GM03348 (cell line): ENCODE measurements at places on chromosomes 2 and 18.
A peak's percentile ranks its signal among the peaks of the same experiment; 100 is the strongest.

DNA sequence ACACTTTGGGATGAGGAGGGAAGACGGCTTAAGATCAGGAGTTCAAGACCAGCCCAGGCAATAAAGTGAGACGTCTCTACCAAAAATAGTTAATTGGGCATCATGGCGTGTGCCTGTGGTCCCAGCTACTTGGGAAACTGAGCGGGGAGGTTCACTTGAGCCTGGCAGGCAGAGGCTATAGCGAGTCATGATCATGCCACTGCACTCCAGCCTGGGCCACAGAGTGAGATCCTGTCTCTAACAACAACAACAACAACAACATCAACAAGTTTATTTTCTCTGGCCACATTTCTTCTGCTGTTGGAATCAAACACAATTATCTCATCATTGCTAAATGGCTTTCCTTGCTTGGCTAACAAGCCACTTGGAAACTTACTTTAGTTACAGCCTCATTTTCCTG lies 13.4 kb downstream of the NIFK start:
- DNase-seq: no peak

DNA sequence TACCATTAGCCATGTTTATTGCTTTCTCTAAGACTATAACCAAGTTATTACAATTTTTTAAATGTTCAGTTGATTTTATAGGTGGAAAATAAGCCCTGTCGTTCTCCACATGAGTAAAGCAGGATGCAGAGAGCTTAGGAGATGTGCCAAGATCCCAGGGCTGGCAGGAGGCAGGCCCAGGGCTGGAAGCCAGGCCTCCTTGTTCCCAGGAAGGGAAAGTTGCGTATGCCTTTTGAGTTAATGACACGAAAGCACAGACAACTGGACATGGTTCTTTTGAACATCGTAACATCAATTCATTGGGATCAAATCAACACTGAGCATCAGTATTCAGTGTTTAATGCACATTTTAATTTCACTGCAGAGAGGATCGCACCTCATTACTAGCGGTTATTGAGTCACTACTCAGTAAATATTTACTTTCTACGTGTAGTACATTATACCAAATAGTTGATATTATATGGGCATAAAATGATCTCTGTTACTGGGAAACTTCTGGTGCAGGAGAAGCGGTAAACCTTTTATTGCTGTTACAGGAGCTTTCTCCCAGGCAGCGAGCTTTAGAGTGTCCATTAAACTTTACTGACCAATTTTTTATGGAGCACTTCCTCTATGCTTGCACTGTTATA lies 60.0 kb downstream of the RNF144A start:
- DNase-seq: no peak

- no peak for DNase-seq
Observed at GRCh38 chr2:240635998-240636547, 10.8 kb downstream of the GPR35 start.

GRCh38 chr2:192159736-192160135 lies 35.0 kb downstream of the TMEFF2 start:
- DNase-seq: no peak

DNA sequence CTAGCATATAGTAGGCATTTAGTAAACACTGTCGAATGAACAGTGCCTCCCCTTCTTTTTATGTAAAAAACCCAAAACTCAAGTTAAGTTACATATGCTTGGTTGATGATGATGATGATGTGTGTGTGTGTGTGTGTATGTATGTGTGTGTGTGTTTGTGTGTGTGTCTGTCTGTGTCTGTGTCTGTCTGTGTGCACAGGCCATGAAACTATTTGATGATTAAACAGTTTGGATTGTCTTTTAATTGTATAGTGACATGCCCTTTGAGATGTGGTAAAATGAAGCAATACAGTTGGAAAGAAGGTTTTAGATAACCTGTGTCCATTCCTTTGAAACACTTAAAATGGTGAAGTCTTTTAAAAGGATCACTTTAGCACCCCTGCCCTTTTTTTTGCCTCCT lies 105.6 kb downstream of the MAP4K4 start:
- no peak for DNase-seq

DNA sequence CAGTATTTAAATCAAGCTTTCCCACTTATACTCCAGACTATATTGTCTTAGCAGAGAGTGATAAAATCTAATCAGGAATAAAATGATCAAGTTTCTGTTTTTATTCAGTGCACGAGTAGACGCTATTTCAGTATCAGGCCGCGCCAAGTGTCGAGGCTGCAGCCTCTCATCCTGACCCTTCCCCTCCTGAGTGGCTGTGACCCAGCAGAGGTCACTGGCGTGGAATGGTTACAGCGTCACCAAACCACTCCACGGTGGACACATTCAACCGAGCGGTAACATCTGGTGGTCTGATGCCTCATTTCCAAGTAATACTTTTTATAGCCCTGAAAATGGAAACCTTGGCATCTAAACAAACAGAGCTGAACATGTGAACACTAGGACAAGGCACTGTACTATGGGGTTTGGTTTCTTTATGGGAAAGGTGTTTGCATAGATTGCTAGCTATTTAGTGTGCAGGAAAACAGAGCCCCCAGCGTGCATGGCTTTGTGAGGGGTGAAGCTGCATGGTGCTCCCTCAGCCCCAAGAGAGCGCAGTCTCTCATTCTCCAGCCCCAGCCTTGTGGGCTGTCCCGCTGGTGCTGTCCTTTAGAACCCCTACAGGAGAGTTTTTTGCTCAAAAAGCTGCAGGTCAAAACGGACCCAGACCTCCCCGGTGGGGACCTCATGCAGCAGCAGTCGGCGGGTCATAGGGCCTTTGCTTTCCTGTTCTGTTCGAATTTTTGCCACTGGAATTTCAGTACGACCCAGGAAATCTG lies 28.4 kb downstream of the FAM228A start:
- no peak for DNase-seq

DNA sequence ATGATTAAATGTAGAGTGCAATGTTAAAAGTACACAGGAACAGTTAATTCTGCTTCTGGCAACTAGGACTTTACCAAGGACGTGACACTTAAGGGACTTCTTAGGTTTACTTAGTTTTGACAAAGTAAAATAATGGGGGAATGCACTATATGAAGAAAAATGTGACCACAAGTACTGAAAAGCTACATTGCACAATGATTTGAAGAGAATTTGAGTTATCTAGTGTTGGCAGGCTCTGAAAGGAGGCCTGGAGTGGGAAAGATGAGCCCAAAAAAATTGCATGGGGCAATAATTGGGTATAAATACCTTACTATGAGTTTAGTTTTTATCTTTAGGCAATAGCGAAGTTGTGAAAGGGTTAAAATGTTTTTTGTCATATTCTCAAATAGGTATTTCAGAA lies 173.7 kb downstream of the DOK6 start:
- DNase-seq: peak; percentile 16

- no peak for DNase-seq
Observed at GRCh38 chr2:236558993-236559978, 10.3 kb upstream of the ACKR3 start.

DNA sequence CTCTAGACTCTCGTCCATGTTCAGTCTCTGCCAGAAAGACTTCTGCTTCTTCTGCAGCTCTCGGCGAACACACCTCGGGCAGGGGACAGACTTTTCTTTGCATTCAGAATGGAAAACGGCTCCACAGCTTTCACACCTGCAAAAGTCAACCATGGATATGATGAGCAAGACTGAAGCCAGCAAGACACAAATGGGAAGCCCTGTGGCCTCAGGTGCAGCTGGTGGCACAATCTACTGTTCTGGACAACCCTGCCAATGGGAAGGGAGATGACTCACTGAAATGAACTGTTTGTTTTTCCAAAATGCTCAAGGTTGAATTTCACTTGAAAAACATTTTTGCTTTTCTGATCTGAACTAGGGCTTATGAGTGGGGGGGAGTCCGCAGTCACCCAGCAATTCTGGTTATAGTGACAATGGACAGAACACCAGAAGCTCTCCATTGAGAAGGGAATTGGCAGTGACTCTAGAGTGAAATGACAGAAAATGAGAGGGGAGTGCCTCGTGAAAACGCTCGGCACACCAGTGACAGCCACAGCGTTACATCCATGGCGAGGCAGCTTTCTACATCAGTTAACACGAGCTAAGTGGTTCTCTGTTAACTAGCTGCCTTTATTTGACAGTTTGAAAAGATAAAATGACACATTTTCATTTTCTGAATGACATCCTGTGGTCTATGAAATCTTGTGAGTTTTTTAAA lies 58.8 kb upstream of the FZD5 start:
- no peak for DNase-seq

GRCh38 chr18:37385846-37386778 lies 179.5 kb downstream of the CELF4 start:
- DNase-seq: peak; percentile 50

DNA sequence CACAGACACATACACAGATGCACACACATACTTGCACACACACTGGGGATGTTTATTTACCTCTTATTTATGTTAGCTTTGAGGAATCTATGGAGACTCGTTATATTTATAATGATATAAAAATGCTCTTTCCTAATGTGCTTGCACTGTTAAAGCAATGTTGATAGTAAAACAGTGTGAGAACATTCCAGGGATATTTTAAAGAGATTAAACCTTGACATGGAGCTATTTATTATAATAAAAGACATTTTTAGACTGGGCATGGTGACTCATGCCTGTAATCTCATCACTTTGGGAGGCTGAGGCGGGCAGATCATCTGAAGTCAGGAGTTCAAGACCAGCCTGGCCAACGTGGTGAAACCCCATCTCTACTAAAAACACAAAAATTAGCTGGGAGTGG lies 557.3 kb upstream of the ZNF804A start:
- DNase-seq: no peak

DNA sequence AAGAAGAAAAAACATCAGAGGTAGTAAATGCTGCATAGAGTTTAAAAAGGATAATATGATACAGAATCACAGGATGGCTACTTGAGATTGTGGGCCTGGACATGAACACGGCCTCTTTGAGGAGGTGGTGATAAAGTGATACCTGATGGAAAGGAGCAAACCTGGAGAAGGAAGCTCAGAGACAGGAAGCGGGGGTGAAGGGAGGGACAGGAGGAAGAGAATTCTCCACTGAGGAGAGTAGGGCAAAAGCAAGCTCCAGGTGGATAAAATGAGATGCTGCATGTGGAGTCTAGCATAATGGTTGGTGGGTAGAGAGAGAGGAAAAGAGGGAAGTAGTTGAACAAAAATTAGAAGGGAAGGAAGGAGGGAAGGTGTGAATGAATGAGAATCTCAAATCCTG lies 77.0 kb upstream of the GALNT3 start:
- DNase-seq: no peak

DNA sequence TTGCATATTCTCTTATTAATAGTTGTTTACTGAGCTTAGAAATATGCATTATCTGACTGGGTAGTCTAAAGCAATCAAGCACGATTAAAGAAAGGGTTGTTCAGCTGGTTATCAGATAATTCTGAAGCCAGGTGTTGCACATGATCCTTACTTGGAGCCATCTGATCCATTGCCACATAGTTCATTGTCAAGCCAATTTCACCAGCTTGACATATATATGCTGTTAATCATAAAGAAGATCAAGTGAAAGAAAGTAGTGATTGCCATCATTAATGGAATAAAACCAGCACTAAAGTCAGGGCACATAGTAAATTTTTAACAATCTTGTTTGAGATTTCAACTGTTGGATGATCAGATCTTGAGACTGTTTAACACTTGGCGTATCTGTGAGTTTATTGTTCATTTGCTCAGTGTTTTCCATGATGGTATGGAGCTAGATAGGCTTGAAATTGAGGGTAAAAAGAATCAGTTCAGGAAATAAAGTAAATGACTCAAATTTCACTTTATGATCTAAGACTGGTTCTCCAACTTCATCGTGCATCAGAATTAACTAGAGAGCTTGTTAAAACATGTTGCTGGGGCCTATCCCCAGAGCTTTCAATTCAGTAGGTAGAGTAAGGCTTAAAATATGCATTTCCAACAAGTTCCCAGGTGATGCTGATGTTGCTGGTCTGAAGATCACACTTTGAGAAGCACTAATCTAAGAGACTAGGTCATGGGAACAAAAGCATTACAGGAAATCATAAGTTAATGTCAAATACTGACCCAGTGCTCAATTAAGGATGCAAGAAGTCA lies 539.6 kb downstream of the SATB2 start:
- DNase-seq: no peak

DNA sequence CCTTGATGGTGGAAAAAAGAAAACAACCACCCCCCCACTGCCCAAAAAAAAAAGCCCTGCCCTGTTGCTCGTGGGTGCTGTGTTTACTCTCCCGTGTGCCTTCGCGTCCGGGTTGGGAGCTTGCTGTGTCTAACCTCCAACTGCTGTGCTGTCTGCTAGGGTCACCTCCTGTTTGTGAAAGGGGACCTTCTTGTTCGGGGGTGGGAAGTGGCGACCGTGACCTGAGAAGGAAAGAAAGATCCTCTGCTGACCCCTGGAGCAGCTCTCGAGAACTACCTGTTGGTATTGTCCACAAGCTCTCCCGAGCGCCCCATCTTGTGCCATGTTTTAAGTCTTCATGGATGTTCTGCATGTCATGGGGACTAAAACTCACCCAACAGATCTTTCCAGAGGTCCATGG lies 28.0 kb downstream of the MAL start:
- no peak for DNase-seq

DNA sequence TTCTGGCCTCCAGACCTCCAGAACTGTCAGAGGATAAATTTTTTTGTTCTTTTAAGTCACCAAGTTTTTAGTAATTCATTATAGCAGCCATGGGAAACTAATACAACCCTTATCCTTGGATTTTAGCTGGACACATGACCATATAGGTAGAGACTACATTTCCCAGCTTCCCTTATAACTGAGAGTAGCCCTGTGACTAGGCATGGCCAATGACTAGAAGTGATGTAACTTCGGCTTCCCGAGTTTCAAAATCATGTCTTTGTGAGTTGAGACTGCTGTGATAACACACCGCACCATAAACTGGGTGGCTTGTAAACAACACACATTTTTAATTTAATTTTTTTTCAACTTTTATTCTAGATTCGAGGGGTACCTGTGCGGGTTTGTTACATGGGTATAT lies 134.0 kb upstream of the SERTAD2 start:
- no peak for DNase-seq

DNA sequence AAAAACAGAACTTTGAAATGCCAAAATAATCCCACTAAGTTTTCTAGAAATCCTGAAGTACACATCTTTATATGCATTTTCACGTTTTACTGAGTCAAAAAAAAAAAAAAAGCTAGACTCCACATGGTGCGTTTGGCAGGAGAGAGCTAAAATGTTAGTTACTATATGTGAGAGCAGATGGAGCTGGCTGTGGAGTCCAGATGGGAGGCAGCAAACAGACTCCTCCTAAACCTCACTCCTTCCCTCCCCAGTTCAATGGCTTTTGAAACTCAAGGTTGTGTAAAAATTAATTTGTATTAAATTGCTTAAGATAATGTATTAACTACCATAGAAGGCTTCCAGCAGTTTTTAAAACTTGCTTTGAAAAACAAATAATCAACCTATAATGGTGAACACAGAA lies 248.8 kb downstream of the AGPS start:
- no peak for DNase-seq

DNA sequence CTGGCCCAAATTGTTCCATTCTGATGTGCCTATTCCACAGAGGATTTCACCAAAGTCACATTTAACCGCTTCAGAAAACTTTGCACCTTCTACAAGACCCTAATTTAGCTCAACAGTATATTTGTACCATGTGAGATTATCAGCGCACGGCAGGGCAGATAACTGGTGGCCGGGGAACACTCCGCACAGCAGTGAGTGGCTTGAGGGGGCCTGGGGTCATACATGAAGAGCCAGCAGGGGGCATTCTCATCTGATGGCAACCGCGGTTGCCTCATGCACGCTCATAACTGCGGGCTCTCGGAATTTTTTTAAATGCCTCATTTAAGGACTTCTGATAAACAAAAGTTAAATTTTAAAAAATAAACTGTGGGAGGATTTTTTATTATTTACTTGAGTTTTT lies 84.1 kb downstream of the BIN1 start:
- no peak for DNase-seq

GRCh38 chr2:111950236-111950635 lies 51.8 kb downstream of the MERTK start:
- DNase-seq: no peak
